ENCODE measurements at places on chromosomes 11 and 22. TPM values are rescaled to one million over a fixed set of nuclear protein-coding genes. Genes with fewer than 3 reads are reported as not detected.

GRCh38 chr22:38831166-38831945, 12.5 kb downstream of the NPTXR start:
- no peak for DNase-seq

Gene GGTLC2
- total RNA-seq, result not detected

- DNase-seq, result no peak
Measured at GRCh38 chr11:99260696-99261095, 239.9 kb downstream of the CNTN5 start.

Gene SMC1B
- 2.5 TPM for total RNA-seq

Data from activated naive CD8-positive, alpha-beta T cell treated with anti-CD3 and anti-CD28 coated beads, Interleukin-2, amount 10 ng/mL, durations not matched to agents 7 days and 5 days (primary cell).